ENCODE measurements at places on chromosomes 13 and 19.

DNA sequence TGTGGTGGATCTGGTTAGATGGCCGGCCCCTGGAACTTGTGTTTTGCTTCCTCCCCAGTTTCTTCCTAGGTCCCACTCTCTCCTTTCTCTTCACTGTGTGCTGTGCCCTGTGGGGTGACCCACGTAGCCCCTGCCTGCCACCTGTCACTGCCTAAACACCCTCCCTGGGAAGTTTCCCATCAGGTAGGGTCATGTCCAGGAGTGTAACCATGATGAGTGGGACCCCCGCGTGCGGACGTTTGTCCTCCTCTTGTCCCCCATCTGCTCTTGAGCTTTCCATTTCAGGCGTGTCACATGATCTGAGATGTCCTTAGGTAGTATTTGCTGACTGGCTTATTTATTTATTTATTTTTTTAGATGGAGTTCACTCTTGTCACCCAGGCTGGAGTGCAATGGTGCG lies 61.3 kb downstream of the ARHGEF7 start:
- DNase-seq = no peak

DNA sequence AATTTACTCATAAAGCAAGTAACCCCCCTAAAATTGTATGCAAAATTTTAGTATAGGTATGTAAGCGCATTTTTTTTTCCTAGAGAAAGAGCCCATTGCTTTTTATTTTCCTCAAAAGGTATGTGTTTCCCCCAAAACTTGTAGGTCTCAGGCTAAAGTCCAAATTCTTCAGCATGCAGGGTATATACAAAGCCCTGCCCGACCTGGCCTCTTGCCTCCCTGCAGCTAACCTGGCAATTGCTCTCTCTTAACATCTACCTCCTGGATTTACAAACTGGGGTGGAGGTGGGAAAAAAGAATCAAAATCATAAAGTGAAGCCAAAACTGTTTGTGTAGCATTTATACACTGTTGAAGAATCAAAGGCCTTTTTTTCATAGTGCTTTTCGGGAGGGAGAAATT lies 107.8 kb downstream of the KCNRG start:
- no peak for DNase-seq

- DNase-seq = no peak
Observed at GRCh38 chr13:32254416-32254815, 60.7 kb downstream of the ZAR1L start.

DNA sequence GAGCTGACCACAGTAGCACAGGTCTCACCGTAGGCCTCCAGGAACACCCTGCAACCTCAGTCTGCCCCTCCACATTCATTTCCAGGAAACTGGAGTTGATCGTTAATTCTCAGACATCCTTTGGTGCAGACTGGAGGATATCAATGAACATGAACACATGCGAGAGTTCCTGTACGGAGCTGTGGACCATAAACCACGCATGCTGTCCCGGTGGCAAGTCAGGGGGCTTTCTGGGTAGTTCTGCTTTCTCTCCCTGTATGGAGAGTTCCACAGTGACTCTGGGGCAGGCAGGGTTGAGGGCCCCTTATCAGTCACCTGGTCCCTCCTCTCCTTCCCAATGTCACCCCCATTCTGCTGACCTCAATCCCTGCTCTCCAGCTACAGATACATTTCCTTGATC lies 55.5 kb upstream of the URI1 start:
- no peak for DNase-seq
